ENCODE measurements at places on chromosomes 3 and 15.

DNA sequence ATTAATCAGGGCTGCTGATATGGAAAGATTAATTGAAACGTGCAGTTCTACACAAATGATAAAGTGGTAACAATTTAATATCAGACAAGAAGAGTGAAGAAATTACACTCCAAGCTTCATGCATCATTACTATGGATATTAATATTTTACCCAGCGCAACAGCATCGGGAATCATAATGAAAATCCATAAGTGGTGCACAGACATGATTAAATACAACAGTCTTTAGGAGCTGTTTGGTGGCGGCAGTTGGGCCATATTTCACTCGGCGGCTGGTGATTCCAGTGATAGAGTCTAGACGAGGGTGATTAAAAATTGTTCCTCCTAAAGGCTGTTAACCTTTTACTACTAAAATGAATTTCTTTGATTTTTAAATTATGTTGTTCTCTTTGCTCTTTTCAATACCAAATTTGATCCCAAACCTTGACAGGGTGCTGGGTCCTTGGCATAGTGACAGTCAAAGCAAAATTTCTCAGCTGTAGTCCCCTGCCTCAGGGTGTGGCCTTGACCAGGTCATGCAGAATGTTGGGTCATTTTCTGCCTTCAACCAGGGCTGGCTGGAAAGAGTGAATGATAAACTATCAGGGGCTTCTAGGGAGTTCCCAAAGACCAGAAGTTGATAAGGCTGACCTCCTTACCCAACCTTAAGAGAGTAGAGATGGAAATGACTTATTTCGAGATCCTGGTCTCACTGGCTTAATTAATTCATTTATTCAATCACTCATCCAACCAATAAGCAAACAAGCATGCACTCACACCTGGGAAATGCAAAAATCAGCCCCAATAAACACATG, 392.0 kb downstream of the IL20RB start:
- DNase-seq: no peak

DNA sequence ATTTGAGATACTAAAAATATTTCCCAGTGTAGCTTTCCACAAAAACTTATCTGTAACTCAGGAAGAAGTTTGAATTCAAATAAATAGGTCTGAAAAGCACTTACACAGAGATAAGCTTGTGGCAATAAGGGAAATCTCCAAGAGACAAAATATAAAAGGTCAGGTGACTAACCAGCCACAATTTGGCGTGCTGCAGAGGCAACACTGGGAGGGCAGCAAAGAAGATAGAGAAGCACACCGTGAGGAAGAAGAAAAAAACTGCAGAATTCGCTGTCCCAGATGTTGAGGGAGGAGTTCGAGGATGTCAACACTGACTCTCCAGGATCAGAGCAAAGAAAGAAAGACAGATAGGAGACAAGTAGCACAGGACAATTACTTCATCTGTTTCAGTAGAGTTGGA, 204.4 kb downstream of the FMN1 start:
- DNase-seq: no peak

DNA sequence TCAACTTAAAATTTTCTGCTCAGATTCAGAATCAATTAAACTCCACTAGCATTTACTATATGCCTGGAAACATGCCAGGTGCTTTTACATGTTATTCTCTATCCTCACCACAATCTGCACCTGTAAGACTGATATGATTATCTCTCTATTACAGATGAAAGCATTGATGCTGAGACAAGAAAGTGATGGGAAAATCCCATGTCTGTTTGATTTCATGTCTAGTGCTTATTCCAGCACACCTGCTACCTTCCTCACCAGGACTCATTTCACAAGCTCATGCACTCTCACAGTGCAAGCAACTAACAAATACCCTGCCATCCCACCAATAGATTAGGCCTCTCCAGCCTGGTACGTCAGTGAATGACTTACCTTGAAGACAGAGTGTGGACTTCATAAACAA, 25.0 kb upstream of the BCL6 start:
- DNase-seq: peak; percentile 33

DNA sequence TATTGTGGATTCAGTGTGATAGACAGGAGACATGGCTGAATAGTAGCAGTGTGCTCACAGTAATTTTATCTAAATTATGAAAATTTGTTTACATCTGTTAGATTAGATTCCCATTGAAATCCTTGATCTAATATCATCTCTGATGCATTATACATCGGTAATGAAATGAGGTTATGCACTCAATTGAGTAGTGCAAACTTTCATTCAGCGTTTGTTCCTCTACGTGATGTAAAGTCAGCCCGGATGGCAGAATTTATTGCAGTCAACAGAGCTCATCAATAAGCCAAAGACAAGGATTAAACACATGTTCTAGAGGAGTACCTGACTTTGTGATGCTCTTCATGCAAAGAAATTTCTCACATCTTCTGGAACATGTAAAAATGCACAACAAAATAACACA, 549.2 kb downstream of the GOLGA6L6 start:
- DNase-seq: no peak

- DNase-seq: peak; percentile 93
Measured at GRCh38 chr3:151085227-151085888, at the start of gene MED12L. Gene MED12L, plus strand, starts transcription at chr3:151085664. Its CDS starts 1,263 bp downstream, at chr3:151086927.

DNA sequence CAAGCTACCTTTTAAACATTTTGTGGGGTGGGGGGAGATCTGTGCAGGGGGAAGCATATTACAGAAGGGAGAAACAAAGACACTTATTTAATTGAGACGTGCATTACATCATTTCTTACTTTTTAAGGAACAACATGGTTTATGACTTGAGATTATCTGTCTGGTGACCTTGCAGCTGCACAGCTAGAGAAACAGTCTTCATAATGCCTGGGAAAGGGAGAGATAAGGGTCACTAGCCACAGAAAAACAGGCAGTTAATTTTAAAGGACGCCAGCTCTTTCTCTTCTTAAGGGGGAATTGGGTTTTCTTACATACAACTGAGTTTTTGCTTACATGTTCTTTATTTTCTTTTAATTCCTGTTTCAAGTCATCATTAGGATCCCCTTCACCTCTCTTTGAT, 147.9 kb downstream of the SST start:
- DNase-seq: no peak

- DNase-seq: no peak
Measured at GRCh38 chr15:60315878-60316277, 81.9 kb downstream of the ANXA2 start.

GRCh38 chr3:14429237-14429636, 26.8 kb downstream of the SLC6A6 start:
- DNase-seq: no peak

- DNase-seq: no peak
Measured at GRCh38 chr3:42130007-42130328, 38.8 kb downstream of the TRAK1 start.

DNA sequence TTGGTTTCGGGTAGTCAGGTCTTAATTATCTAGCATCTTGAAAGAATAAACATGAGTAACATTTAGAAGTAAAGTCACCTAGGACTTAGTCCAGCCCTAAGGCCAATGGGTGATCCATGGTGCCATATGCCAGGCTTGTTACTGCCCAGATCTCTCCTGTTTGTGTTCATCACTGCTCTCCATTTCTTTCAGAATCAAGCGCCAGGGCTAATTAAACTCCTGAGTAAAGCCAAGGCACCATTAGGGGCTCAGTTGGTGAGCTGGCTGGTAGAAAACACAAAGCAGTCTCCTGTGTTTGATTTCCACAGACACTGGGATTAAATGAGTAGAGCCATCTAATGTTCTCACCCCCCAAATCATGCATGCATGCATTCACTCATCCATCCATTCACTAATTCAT, 11.3 kb downstream of the CYP19A1 start:
- DNase-seq: no peak

- DNase-seq: peak; percentile 73
Measured at GRCh38 chr3:115146418-115147328, at the start of gene ZBTB20. Gene ZBTB20, minus strand, starts transcription at chr3:115147288.

- DNase-seq: no peak
Measured at GRCh38 chr15:97968380-97968779, 7.9 kb downstream of the ARRDC4 start.

GRCh38 chr3:13415997-13416793, 3.9 kb downstream of the NUP210 start:
- peak; percentile 24 for DNase-seq

DNA sequence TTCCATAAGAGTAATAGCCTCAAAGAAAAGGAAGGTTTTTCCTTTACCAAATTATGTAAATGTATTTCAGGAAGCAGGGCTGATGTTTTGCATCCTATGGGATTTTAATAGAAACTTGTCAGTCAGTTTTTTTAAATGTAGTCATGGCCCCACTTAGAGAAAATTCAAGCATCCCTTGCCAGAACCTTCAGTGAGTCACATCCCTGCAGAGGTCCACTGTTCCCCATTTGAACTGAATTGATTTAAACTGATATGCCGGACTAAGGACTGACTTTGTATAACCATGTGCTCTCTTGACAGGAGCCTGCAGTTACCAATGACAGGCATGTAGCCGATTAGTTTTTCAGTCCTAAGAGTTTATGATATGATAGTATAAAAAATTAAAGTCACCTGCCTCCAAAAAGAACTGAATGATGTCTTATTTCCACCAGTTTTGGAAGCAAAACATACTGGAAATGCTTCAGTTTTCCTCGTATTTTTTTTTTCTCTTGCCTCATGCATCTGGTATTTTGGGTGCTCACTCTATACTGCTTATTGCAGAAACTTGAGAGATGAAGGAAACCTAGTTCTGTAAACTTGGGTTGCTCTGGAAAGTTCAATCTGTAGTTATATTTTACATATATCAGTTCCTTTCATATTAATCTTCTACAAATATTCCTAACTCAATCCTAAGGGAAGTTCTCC, 30.7 kb downstream of the LRTM1 start:
- no peak for DNase-seq

- DNase-seq: no peak
Measured at GRCh38 chr3:114584734-114585371, 291.0 kb downstream of the TIGIT start.

GRCh38 chr3:111470032-111470431, 72.0 kb upstream of the CD96 start:
- DNase-seq: no peak

GRCh38 chr3:130728037-130728436, 18.6 kb downstream of the PIK3R4 start:
- no peak for DNase-seq

DNA sequence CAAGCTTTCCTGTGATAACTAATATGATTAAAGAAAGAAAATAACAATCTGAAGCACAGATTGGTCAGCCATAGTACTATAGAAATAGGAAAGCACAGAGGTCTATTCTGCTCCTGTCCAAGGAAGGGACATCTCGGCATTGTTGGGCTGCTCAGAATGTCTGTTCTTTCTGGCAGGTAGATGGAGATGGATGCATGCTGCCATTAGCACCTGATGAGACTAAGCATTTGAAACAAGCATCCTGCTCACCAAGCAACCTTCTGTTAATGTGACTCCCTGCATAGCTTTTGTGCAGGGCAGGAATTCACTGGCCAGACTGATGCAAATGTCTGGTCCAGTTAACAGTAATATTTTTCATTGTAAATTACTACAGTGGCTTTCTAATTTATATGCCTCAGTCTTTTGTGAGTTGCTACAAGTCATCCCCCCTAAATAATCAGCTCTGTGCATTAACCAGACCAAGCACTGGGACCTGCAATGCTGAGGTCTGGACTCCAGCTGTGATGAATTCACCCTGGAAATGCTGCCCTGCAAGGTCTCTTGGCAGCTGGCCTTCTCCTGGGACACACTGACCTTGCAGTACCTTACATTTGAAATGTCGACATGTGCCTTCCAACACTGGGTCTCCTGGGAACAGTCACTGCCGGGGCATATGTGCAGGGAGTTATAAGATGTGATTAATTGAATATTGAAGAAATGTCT, 1123.7 kb downstream of the IGSF11 start:
- no peak for DNase-seq

- no peak for DNase-seq
Measured at GRCh38 chr3:66672830-66673229, 172.0 kb upstream of the LRIG1 start.

DNA sequence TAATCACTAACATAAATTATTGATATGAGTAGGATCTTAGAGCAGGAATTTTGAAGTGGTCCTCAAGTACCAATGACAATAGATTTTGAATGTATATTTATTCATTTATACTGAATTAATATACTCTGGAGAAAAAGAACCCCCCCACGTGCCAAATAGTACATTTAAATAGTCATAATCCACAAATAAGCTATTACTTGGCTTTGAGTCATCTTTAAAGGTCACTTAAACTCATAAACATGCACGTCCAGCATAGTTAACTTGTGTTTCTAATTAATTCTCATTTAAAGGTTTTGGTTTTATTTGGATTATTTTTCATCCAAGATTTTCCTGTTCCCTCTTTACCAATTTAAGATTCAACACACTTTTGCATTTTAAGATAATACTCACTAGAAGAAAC, 35.1 kb downstream of the FGF7 start:
- DNase-seq: no peak

GRCh38 chr15:96171853-96172296, 158.6 kb upstream of the NR2F2 start:
- no peak for DNase-seq

DNA sequence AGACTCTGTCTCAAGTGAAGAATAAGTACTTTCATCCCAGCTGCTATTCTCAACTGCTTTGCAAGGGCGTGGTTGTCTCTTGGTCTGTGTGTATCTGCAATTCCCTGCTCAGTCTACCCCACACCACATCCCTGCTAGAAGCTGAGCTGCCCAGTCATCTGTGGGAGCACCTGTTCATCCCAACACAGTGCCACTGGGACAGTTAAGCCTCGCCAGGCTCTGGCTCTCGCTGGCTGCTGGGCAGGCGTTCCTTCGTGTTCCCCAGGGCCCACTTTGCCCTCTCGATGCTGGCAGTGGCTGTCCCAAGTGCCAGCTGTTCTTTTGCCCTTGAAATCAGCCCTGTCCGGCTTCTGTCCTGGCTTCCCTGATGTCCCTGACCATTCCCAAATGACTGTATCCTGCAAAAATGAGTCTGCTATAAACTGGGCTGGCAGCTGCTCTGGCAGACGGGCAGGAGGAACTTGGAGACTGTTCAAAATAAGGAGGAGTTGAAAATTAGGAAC, 91.6 kb upstream of the KLHL25 start:
- DNase-seq: no peak

- DNase-seq: no peak
Measured at GRCh38 chr15:48560321-48561051, 85.0 kb downstream of the FBN1 start.

DNA sequence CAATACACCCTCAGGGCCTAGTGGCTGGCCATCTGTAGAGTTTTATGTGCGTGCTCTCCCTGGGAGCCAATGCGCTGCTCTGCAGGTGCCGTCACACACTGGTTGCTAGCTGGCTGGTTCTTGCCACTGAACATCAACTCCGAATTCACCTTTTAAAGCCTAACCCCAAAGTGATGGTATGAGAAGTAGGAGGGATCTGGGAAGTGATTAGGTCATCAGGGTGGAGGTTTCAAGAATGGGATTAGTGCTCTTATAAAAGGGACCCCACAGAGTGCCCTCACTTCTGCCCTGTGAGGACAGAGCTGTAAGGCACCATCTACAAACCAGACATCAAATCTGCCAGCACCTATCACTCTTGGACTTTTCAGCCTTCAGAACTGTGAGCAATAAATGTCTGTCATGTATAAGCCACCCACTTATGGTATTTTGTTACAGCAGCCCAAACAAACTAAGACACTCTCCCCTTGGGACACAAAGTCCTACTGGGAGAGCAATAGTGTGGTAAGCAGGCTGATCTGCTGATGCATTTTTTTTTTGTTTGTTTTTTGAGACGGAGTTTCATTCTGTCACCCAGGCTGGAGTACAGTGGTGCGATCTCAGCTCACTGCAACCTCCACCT, 20.3 kb downstream of the RGMA start:
- DNase-seq: no peak
